CMK (cell line): ENCODE measurements at places on chromosomes 3 and 15.

GRCh38 chr3:7215706-7216105 is 354.8 kb downstream of the GRM7 start:
- no peak for DNase-seq

- no peak for DNase-seq
These were observed 24.0 kb downstream of the ANXA2 start for GRCh38 chr15:60373745-60374144.

GRCh38 chr3:136075218-136075808 is 109.8 kb downstream of the PPP2R3A start:
- peak; percentile 39 for DNase-seq

GRCh38 chr15:77480859-77481633 is 60.4 kb downstream of the HMG20A start:
- no peak for DNase-seq

DNA sequence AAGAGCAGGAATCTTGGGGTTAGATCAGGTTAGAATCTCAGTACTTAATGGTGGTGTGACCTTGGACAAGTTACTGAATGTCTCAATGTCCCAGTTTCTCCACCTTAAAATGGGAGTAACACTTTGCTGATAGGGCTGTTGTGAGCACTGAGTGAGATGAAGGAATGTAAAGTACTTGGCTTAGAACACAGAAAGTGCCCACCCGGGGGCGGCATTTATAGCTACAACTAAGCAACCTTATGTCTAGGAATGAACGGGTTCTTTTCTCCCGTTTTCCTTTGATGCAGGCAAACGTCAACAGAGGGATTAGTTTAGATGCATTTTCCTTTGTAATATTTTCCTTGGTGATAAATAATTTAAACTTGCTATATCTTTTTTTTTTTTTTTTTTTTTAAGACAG is 176.6 kb downstream of the USP13 start:
- no peak for DNase-seq

GRCh38 chr3:78724859-78725258 is 1042.9 kb downstream of the ROBO1 start:
- DNase-seq: peak; percentile 2

DNA sequence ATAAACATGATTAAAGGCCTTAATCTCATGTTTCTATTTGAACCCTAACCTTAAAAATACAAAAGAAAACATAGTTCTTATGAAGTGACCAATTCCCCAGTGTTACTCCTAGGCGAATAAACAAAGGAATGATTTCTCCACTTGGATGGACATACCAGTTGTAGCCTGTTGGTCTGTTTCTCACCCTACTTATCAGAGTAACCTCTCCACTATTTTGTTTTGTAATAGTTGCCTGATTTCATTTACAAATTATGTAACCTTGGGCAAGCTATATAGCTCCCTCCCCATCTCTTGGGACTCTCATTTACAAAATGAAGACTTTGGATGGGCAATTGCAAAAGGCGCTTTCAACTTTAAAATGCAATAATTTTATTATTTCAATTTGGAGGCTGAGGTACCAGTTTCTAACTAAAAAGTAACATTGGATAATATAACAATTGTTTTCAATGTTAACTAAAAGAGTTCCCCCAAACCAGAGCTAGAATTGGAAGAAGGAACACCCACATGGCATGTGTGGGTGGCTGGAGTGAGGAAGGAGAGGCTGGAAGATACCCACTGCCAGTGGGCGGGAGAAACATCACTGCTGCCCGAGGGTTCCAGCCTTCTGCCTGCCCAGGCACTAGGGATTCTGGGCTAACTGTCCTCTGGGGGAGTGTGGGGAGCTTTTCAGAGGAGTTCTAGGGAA is 74.2 kb downstream of the RFTN1 start:
- no peak for DNase-seq

DNA sequence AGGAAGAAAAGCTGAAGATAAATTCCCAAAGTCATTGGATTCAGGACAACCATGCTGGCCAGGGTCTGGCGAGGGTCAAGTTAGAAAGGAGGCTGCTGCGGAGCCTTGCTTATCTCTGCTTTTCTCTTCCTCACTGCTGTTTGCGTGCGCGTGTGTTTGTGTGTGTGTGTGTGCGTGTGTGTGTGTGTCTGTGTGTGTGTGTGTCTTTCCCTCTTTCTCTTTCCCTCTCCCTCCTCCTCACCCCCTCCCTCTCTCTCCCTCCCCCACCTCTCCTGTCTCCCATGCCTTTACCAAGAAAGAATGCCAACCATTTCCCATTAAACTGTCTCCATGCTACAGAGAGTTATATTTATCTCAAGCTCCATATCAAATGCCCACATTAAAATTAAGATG is at the start of gene COLQ:
COLQ (minus strand) TSS at position 134 of the 393 bp plus-strand sequence; CDS start at position 53, 81 bp downstream.
- no peak for DNase-seq

GRCh38 chr15:31974855-31975829 is 55.2 kb upstream of the CHRNA7 start:
- DNase-seq: no peak

- no peak for DNase-seq
These were observed 28.5 kb upstream of the CMSS1 start for GRCh38 chr3:99789011-99789721.

DNA sequence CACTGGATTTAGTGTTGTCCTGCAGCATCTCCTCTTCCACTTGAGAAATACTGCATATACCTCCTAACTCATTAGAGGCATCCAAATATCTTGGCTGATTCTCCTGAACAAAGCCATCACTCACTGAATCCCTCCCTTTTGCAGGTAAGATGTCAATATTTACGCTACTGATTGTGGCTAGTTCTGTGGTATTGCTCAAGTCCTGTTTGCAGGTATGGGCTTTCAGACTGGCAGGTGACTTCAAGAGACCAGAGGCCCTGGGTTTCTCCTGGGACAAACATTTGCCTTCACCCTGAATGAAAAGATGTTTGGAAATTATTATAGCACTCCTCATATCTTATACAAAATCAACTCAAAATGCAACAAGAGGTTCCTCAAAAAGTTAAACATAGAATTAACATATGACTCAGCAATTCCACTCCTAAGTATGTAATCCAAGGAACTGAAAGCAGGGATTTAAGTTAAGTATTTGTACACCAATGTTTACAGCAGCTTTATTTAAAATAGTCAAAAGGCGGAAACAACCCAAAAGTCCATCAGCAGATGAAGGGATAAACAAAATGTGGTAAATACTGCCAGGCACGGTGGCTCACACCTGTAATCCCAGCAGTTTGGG is 18.6 kb downstream of the NEK4 start:
- no peak for DNase-seq

GRCh38 chr3:129000742-129001100 is 383 bp upstream of the EFCC1 start:
- no peak for DNase-seq

DNA sequence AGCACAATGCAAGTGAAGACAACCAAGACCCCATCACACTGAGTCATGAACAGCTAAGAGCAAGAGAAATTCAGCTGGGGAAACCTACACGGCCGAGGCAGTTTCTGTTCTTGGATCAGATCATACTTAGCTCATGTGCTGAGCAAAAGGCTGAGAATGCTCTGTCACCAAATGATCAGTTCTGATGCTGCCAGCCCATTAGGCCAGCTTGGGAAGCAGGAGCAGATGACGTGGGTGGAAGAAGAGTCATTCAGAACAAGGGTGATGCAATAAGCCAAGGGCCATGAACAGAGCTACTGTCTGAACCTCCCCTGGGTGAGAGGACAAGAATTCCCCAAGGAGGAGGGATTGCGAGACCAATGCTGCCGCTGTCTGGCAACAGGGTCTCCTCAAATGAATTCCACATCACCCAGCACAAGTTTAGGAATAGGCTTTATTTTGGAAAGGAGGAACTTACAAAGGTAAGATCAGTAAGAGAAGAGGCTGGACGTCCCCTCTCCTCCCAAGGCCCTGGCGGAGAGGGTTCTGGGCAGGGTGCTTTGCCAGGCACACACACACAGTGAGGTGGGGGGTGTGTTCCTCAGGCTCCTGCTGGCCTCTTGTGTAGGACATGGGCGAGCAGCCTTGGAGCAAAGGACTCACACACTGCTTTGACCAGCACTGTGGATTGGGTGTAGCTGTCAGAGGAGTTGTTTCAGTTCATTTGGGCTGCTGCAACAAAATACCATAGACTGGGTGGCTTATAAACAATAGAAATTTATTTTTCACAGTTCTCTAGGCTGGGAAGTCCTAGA is 65.6 kb upstream of the CTXND1 start:
- DNase-seq: no peak

DNA sequence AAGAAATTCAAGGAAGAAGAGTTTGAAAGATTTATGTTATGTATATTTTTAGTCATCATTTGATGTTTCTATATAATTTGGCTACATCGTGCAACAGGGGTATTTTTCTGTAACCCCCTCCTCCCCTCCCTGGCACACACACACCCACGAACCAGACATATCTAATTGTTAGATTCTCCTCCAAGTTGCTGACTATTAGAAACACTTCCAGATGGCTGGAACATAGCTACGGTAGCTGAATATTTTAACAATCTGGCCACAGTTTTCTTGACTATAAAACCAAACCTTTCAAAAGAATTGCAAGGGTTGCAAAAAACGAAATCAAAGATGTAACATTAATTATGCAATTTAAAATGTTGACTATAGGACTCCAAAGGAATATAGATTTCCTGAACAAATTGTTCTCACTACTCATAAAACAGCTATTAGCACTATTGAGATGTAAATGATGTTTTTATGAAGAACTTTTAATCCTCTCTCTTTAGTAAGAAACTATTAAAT is 154.4 kb downstream of the CHL1 start:
- no peak for DNase-seq

DNA sequence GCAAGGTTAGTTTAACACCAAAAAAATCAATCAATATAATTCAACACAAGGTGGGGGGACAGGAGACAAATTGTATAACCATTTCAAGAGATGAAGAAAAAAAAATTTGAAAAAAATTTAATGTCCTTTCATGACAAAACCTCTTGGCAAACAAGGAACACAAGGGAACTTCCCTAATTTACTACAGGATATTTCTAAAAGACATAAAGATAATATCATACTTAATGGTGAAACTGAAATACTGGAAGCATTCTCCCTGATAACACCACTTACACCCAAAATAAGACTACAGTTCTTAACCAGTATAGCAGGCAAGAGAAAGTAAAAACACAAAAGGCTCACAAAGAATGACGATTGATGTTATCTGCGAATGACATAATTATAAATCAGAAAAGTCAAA is 44.7 kb downstream of the IFT57 start:
- no peak for DNase-seq

DNA sequence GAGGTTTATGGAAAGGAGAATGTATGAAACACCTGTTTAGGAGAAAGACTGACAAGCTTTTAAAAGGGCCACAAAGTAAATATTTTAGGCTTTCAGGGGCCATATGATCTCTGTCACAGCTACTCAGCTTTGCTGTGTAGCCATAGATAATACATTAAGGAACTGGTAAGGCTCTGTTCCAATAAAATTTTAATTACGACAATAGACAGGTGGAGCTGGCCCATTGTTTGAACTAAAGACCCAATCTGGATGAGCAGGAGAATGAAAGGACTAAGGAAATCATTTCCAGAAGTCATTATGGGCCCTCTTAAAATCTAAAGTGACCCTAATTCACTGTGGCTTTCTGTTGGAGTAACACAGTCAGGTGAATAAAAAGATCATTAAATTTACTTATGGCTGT is 48.5 kb upstream of the SLC12A8 start:
- DNase-seq: no peak

- no peak for DNase-seq
These were observed 30.5 kb downstream of the TMEM44 start for GRCh38 chr3:194602669-194603171.

GRCh38 chr3:167723025-167723512 is 11.6 kb downstream of the PDCD10 start:
- DNase-seq: no peak

DNA sequence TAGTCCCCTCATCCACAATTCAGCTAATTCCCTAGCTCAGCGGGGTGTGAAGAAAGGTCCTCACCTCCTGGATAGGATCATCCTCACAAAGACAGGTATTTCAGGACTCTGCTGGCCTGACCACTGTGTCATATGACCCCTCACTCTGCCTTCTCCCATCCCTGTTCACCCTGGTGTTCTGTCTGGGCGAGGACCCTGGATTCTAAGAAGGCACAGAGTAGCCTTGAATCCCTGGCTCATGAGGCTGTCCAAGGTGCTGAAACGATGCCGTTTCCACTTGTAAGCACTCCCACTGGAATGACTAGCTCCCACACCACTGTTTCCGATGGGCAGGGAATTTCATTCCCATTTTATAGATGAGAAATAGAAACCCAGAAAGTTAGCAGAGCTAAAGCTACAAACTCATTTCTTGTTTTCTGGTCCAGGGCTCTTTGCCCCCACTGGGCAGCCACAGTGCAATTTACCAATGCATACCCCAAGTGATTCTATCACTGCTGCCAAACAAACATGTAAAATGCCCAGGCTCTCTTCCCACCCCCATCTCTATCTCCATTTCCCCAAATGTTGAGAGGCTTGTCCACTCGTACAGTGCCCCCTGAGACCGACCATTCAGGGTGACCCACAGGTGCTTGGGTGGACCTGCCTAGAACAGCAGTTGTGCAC is 83.2 kb downstream of the RAB11A start:
- DNase-seq: no peak

- no peak for DNase-seq
These were observed 9.8 kb upstream of the PSMD6 start for GRCh38 chr3:64033069-64033468.

DNA sequence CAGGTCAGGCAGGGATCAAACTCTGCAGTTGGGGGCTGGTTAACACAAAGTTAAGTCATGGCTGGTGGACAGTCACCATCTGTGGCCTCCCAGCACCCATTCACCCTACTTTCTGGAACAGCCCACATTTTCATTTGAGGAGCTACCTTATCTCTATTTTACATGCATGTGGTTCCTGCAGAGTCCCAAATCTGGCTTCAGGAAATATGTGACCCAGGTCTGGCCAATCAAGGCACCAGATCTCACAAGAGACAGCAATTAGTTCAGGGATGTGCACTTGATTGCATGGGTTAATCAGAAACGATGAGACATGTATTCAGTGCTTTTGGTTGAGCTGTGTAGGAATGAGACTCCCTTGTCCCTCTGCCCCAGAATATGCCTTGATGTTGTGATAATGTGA is 170.9 kb downstream of the NR2F2 start:
- DNase-seq: no peak

GRCh38 chr3:4476496-4476895 is 9.4 kb upstream of the SUMF1 start:
- DNase-seq: no peak

GRCh38 chr3:196640297-196641018 is 964 bp downstream of the NRROS start:
- no peak for DNase-seq

- DNase-seq: no peak
These were observed 7.7 kb downstream of the IGDCC4 start for GRCh38 chr15:65414841-65415621.

DNA sequence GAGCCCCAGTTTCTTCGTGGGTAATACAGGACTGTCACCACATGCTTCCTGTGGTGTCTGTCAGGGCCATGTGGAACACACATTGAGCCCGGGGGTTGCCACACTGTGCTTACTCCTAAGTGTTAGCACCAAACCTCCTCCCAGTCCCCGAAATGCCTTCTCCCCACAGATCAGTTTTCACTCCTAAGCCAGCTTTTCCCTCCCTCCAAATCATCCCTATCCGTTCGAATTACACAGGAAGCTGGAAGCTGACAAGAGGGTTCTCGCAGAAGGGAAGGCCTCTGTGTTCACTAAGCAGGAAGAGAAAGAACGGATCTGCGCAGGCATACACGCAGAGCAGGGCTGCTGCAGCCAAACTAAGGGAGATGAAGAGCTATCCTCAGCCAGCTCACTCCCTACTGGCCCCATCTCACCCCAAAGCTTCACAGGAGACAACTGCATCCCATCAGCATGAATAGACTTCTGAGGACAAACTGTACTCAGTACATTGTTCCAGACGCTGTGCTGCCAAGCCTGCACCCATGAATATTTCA is 32.3 kb downstream of the XXYLT1 start:
- no peak for DNase-seq
